ENCODE measurements at places on chromosomes 2 and 18.

DNA sequence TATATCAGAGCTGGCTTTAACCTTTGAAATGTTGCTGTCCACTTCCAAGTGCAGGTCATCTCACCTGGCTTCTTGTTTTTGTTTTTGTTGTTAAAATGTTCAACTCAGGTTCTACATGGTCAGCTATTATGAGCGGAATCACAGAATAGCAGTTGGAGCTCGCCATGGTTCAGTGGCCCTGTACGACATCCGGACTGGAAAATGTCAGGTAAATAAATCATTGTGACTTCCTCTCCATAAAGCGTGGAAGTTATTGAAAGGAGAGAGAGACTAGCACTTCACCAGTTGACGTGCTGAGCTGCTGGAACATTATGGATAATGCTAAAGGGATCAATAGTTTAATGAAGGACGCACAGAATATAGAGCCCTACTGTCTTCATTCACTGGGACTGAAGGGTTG, 184.6 kb upstream of the BOD1L2 start:
- no peak for DNase-seq

DNA sequence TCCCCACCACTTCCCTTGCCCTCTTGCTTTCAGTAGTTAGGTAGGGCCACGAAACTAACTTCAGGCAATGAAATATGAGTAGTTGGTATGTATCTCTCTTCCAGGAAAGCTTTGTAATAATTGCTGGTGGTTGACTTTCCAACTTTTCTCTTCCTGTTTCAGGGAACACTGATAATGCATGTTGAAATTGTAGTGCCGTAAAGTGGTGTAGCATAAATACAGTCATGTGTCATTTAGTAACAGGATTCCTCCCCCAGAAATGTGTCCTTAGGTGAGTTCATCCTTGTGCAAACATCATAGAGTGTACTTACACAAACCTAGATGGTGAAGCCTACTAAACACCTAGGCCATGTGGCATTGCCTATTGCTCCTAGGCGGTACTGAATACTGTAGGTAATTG, 429.2 kb downstream of the PID1 start:
- no peak for DNase-seq

GRCh38 chr2:147373800-147374422, 470.9 kb upstream of the ACVR2A start:
- no peak for DNase-seq

- no peak for DNase-seq
Measured at GRCh38 chr2:60540074-60540473, 13.4 kb downstream of the BCL11A start.

DNA sequence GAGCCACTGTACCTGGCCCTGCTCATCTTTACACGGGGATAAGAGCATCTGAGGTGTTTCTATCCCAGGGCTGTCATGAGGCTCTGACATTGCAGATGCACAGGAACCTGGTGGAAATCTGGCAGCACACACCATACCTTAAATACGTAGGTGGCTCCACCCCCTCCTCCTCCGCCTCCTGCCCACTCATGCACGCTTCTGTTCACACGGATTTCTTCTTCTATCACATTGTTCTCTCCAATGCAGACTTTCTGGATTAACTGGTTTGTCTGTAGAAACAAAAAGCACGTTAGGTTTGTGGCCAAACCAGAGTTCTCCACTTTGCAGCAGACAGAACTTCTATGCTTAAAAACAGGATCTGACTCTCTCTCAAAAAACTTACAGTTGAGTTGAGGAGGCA, 118.2 kb downstream of the CLIP4 start:
- no peak for DNase-seq

DNA sequence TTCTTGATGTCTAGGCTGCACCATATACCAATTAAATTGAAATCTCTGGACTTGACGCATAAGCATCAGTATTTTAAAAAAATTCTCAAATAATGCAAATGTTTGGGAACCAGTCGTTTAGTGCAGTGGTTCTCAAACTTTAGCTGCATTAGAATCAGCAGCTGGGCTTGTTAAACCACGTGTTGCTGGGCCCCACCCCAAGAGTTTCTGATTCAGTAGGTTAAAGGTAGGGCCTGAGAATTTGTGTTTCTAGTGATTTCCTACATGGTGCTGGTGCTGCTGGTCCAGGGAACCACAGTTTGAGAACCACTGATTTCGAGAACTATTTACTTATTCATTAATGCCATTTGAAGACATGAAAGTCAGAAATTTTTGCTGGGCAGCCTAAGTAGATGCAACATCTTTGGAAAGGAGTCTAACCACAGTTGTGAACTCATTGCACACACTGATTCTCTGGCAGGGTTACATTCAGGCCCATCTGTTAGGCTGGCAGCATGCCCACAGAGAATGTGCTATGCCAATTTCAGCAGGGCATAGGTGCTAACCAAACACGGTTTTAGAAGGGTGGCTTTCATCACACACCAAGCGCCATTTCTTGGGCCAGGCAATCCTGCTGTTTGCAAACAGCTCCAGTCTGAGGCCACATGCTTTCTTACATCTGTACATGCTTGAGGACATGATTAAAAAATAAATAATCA, 26.4 kb upstream of the ATP5MC3 start:
- DNase-seq = no peak

DNA sequence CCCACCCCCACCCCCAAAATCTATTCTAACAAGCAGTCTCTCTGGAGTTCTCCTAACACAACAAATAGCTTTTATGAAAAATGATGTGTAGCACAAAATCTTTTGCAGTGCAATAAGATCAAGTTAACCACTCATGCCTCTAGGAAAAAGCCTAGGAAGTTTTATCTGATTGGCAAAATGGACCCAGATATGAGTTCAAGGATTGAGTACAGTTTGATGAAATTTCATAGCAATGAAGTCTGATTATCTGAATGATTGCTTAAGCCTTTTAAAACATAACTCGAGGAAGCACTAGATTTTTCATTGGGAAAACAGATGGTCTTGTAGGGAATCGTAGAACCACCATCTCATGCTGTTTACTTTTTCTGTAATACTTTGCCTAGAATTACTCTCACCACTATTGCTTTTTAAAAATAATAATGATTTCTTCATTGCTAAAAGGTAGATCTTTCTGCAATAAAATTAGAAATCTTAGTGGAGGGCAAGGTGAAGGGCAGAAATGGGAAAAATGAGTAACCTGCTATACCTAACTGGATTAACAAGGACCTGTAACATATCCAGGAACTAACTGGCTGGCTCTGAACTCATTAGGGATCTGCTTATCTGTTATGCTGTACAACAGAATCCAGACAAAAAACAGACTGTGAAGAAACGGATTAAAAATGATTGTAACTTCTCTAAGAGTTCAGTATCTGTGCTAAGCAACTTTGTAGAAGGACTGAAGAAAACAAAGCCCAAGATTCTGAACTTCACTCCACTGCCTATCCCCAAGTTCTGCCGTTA, 73.7 kb upstream of the ETAA1 start:
- DNase-seq = no peak

- DNase-seq = no peak
Measured at GRCh38 chr2:236012155-236012554, 156.0 kb downstream of the GBX2 start.

DNA sequence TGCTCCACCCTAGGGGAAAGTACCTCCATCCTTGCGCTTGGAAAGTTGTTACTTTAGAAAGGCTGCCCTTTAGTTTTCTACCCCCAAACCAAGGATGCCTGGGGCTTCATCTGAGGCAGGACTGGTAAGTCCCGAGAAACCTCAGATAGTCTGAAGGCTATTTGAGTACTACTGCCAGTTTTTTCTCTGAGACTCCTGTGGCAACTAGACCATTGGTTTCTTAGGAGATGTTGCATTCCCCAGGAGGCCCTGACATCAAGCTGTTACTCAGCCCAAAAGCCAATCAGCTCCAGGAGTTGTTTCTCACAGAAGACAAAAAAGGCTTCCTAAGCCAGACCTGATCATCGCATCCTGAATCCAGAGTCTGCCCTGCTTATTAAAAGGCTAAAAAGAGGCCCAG, 67.2 kb downstream of the COLEC12 start:
- DNase-seq = no peak

DNA sequence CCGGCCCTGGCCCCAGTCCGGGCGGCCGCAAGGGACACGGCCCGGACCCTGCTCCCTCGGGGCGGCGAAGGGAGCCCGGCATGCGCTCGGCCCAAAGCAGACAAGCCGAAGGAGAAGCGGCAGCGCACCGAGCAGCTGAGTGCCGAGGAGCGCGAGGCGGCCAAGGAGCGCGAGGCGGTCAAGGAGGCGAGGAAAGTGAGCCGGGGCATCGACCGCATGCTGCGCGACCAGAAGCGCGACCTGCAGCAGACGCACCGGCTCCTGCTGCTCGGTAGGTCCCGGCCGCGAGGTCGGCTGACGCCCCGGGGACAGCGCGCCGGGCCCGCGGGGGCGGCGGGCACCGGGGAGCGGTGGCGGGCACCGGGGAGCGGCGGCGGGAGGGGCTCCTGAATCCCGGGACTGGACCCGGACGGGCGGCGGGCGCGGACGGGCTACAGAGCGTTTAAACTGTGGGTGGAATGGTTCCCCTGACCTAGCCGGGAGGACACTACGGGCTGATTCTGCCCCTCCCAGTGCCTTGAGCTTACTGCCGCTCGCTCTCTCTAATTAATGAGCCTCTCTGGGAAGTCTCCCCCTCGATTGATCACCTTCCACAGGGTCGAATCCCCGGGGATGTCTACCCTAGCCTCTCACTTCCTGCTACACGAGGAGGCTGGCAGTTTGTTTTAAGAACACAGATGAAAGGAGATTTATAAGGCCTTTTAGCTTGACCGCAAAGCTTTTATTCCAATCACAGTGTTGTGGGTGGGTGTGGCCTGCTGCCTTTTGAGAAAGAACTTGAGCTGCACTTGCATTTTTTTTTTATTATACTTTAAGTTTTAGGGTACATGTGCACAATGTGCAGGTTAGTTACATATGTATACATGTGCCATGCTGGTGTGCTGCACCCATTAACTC, 853 bp downstream of the GNAL start:
- DNase-seq = peak; percentile 29

DNA sequence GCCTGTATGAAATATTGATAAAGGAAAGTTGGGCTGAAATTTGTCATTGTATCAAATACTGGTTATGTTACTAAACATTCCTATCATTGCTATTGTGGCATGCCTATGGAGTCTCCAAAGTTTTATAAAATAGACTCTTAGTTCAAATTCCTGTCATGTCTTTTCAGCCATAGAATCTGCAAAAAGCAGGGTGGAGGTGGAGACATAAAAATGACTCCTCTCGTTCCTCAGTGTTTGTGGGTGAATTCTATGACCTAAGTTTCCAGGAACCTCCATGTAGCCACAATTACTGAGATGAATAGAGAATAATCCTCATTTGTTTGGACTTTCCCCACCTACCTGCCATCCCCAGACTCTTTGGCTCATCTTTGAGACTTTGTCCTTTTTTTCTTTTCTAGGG, 326.3 kb upstream of the ETAA1 start:
- DNase-seq = no peak

DNA sequence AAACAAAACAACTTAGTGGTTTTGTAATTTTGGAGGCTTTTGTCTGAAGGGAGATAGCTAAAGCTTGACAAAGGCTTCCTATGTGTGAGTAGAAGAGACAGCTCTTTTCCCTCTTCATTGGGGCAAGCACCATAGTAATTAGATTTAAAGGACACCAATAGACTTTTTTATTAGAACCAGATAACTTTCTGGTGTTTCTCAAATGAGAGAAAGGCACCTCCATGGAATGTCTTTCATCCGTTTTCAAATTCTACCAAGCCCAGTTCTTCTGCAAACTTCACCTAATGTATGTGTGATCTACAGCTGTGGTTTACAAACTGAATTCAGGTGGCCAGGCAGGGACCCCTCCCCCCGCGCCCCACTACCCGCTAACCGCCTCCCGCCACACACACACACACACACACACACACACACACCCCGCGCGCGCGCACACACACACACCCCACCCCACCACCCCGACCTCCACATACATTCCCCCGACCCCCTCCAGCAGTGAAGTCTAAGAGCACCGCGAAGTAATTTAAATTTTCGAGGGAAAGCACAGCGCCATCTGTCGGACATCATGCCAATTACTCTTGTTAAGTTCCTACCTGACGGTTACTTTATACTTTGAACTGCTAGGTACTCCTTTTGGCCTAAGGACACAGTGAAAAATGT, 31.6 kb upstream of the PPP1R1C start:
- DNase-seq = peak; percentile 81

DNA sequence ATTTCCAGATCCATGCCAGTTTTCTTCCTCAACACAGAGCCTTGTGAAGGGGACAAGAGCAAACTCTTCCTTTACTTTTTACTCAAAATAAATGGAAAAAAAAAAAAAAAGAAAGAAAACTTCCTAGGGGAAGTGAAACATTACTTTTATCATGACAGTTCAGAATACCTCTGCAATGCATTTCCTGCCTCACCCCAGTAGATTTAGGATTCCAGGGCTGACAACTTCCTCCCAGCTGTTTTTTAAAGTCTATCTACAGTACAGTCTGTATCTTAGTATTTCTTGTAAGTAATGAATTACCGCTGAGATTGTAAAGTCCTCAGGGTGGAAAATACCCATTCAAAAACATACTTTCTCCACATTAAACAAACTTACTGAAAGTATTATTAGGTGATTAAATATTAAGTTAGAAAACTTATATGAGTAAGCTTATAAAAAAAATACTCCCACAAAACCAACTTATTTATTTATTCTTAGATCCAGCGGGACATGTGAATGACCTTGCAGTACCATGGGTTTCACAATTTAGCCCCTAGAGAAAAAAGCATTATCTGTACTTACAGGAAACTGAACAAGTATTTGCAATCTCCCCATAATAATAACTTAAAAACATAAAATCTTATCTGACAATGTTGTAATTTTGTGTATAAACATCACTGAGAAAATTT, 117.7 kb downstream of the RBMS1 start:
- DNase-seq = no peak

DNA sequence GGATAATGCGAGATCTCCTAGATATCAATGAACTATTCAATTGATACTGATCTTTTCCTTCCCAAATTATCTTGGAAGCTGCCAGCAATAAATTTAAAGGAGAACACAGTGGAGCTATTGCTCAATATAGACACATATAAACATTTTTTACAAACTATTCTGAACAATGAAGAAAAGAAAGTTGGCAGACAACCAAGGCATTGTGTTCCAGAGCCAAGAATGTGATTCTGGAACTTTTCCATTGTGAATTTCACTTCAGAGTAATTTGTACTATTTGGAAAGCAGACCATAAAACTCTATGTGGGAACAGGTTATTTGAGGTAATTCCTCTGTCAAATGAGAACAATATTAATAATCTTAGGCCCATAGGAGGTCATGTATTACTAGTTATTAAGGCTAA, 588.2 kb downstream of the IRS1 start:
- no peak for DNase-seq

DNA sequence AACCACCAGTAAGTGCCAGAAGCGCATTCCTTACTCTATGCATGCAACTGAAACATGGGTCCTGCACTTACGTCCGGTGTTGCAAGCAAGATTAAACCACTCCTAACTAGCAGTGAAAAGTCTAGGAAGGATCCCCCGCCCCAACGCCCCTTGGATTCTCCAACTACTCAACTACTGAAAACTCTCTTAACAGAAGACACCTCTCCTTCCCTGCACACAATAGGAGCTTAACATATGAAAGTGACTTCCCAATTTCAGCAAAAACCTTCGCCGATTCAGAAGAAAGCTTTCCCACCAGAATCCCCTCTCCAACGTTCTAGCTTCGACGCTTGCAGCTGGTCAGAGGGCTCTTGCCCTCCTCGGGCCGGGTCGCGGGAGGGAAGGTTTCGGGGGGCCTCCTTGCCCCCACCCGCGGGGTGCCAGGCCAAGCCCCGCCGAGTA, 578 bp downstream of the IWS1 start:
- peak; percentile 43 for DNase-seq

- no peak for DNase-seq
Measured at GRCh38 chr2:226080334-226080733, 680.8 kb downstream of the NYAP2 start.

GRCh38 chr18:45161850-45162249, 453.4 kb upstream of the SLC14A2 start:
- no peak for DNase-seq
